ENCODE measurements at places on chromosomes 13 and 19.
A peak's percentile ranks its signal among the peaks of the same experiment; 100 is the strongest.

DNA sequence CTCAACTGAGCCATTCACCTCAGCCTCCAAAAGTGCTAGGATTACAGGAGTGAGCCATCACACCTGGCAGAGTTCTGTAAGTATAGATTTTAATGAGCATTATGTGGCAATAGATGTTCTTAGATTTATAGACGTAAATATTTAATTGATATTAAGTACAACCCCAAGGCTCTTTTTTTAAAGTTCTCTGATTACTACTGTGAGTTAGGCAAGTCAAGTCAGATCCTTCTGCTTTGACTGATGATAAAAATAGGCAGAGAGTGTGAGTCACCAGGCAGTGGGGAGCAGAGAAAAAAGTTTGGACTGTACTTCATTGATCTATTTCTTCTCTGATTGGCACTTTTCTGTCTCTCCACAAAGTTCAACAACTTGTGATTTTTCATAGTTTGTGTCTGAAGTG lies 1379.9 kb downstream of the UQCRFS1 start:
- DNase-seq: no peak

- no peak for DNase-seq
Measured at GRCh38 chr19:21584537-21584936, 79.1 kb downstream of the ZNF429 start.

DNA sequence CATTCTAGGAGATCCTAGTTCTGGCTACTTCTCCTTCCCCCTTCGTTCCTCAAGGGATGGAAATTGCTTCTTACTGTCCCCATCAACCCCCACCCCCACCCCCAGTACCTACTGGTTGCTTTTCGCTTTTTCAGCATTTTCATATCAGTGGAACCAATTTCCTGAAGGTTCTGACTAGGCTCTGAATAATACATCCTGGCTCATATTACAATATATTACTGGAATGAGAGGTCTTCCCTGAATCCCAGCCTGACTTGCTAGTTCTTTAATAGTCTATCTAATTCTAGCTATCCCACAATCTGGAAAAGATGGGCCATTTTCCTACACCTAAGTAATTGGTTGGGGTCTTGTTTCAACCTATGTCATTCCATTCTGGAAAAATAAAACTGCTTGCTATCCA lies 207.4 kb downstream of the COG6 start:
- no peak for DNase-seq

GRCh38 chr19:45444318-45445041 lies 20.8 kb upstream of the ERCC1 start:
- DNase-seq: peak; percentile 86

GRCh38 chr13:85638815-85639393 lies 160.3 kb downstream of the SLITRK6 start:
- no peak for DNase-seq
